ENCODE measurements at places on chromosomes 3 and 15. TPM values are rescaled to one million over a fixed set of nuclear protein-coding genes. Genes with fewer than 3 reads are reported as not detected.

The EEF1AKMT4 gene
- 2.5 TPM for total RNA-seq

The ARL6 gene
- total RNA-seq: 13.9 TPM

The RUBCN gene
- total RNA-seq: 22.3 TPM

The ALDH1L1 gene
- total RNA-seq: 0.18 TPM

The CCR4 gene
- total RNA-seq: not detected

The SCG5 gene
- total RNA-seq: 16.7 TPM

The ILDR1 gene
- not detected for total RNA-seq

The C3orf22 gene
- not detected for total RNA-seq

The GABRR3 gene
- total RNA-seq: not detected

The COMMD4 gene
- 54.1 TPM for total RNA-seq

The ECE2 gene
- total RNA-seq: not detected

The SPATA12 gene
- total RNA-seq: not detected

The GALNT15 gene
- 10.9 TPM for total RNA-seq

The RLBP1 gene
- not detected for total RNA-seq

The MGA gene
- total RNA-seq: 64.6 TPM

The SATB1 gene
- 23.3 TPM for total RNA-seq

The ACAN gene
- total RNA-seq: 3.3 TPM

The UPK1B gene
- total RNA-seq: not detected

The CLSTN2 gene
- total RNA-seq: 3.2 TPM
